ENCODE measurements at places on chromosomes 3 and 15. TPM values are rescaled to one million over a fixed set of nuclear protein-coding genes. Genes with fewer than 3 reads are reported as not detected.

AMIGO3 gene
- total RNA-seq, result 0.85 TPM

THSD4 gene
- 36.7 TPM for total RNA-seq

LTK gene
- total RNA-seq, result 0.24 TPM

SERPINI1 gene
- 4.1 TPM for total RNA-seq

CCR9 gene
- not detected for total RNA-seq

ZFYVE19 gene
- total RNA-seq, result 11.7 TPM

AGBL1 gene
- not detected for total RNA-seq

PLIN1 gene
- total RNA-seq, result not detected

CASR gene
- total RNA-seq, result not detected

CCDC33 gene
- not detected for total RNA-seq

GRCh38 chr3:123682781-123683504, 98.1 kb upstream of the HACD2 start:
- no peak for DNase-seq

- DNase-seq, result peak; percentile 92
Measured at GRCh38 chr15:36358094-36358493, 221.3 kb upstream of the CDIN1 start.

- no peak for DNase-seq
Measured at GRCh38 chr15:32730677-32731654, 13.2 kb downstream of the GREM1 start.

GRCh38 chr15:51199541-51199940, 104.8 kb upstream of the TNFAIP8L3 start:
- DNase-seq, result no peak

DNA sequence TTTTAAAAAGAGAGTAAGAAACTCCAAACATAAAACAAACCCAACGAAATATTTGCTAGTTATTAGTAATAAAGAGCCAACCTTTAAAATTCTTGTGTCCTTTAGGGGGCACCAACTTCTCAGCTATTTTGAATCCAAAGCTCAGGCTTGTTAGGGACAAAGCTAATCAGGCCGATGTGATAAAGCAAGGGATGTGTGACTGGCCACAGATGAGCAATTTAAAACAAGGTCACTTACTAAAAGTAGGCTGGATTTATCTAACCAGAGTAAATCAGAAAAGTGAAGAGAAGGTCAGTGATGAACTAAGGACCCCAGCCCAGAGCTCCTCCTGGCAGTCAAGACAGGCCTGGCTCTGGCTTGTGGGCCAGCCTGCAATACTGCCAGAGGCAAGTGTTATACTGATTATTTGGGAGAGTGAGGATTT, 108.5 kb downstream of the CYP19A1 start:
- peak; percentile 35 for DNase-seq

DNA sequence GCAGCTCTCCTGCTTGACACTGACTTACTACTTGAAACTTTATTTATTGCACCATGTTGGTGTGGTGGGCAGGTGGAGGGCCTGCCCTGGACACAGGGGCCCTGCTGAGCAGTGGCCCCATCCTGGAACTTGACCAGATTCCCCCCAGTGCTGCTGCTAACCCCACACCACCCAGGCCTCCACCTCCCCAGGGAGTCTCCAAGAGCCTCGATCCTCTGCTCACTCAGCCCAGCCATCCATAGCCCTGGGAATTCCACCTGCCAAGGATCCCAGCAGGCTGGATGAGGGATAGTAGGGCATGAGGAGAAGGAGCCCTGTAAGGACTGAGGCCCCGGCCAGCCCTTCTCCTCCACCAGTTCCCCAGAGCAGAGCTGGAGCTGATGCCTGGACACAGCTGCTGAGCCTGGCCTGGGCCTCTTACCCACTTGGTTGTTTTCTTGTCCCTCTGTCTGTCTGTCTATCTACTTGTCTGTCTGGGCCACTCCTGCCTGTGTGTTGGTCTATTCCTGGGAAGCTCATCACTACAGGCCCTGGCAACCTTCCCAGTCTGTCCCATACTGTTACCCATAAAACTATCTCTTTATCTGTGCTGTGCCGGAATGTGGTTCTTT, 2.8 kb downstream of the CHAC1 start:
- DNase-seq, result peak; percentile 53

GRCh38 chr3:87267953-87268645, 8.3 kb downstream of the POU1F1 start:
- DNase-seq, result no peak

GRCh38 chr15:35673093-35673684, 127.2 kb upstream of the DPH6 start:
- DNase-seq, result no peak

DNA sequence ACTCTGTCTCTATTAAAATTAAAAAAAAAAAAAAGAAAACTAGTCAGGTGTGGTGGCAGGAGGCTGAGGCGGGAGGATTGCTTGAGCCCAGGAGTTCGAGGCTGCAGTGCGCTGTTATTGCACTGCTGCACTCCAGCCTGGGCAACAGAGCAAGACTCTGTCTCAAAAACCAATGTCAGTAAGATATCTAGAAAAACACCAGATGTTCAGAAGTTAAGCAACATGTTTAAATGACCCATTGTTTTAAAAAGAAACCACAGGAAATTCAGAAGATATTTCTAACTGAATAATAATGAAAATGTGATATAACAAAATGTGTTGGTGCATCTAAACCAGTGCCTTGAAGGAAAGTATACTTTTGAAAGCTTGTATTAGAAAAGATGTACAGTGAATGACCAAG, 203.4 kb upstream of the CGNL1 start:
- no peak for DNase-seq

GRCh38 chr3:141795276-141795675, 32.1 kb downstream of the GRK7 start:
- DNase-seq, result no peak

- no peak for DNase-seq
Measured at GRCh38 chr3:48528048-48528447, 24.1 kb upstream of the SHISA5 start.

GRCh38 chr15:69469467-69470201, 17.0 kb downstream of the RPLP1 start:
- peak; percentile 54 for DNase-seq

DNA sequence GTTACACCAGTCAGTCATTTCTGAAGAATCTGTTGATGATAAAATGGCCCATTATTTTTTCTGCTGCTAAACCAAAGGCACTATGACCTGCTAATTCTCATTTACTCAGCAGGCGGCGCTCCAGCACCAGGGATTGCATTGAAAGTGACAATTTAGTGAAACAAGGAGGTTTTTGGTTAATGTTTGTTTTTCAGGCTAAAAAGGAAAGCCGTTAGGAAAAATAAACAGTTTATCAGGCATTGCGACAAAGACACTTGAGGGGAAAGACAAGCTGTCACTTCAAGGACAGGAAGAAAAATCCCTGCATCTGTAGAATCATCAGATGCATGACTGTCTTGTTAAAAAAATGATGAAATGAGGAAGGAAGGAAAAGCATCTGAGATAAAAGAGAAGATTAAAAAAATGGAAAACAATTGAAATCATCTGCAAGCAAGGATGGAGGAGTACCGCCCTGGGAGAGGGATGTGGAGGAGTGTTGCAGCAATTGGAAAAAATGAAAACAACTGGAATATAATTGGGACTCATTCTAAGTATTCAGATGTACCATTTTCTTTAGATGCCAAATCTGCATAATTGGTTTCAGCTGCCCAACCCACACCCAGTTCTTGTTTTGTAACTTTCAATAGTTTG, 54.0 kb downstream of the NR1D2 start:
- peak; percentile 57 for DNase-seq
